ENCODE measurements at places on chromosomes 6 and 20. TPM values are rescaled to one million over a fixed set of nuclear protein-coding genes. Genes with fewer than 3 reads are reported as not detected.

- H3K27me3 ChIP-seq: no peaks in the 10 kb centered on the region
- no peak overlapping the region for H3K4me3 ChIP-seq
- DNase-seq: no peak
- H3K36me3 ChIP-seq: no peaks in the 10 kb centered on the region
- no peak overlapping the region for H3K27ac ChIP-seq
- H3K4me1 ChIP-seq: peaks cover 2% of the 10 kb centered on the region
Measured at GRCh38 chr6:79463621-79464050, 73.6 kb downstream of the LCA5 start.

DNA sequence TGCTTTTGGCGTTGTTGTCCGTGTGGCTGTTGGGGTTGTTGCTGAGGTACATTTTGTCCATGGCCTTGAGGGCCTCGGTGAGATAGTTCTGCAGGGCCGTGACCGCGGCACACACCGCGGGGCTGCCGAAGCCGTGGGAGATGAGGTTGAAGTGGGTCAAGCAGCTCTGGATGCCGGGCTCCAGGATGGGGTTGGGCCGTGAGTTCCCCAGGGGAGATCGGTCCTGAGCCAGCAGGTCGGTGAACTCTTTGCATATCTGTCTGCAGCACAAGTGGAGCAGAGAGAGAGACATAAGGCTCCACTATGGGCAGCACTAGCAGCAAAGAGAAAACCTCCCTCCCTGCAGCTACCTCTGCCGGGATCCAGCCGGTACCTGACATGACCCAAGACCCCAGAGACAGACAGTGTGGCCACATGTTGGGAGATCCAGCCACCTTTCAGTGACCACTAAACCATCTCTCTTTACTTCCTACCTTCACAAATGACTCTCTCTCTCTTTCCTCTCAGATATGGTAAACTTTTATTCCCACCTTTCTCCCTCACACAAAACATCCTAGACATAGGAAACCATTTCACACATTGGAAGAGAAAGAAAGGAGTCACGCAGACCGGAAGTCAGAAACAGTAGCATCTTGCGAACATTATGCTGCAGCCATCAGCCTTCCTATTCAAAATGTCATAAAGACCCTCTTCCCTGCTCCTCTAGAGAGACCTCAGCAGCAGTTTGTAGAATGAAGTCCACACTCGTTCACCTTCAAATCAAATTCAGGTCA is 16.2 kb downstream of the TFAP2A start:
- H3K4me1 ChIP-seq: peaks cover 5% of the 10 kb centered on the region
- peaks cover 80% of the 10 kb centered on the region for H3K27me3 ChIP-seq
- H3K4me3 ChIP-seq: no peak overlapping the region
- H3K27ac ChIP-seq: no peak overlapping the region
- DNase-seq: no peak
- no peaks in the 10 kb centered on the region for H3K36me3 ChIP-seq

- no peaks in the 10 kb centered on the region for H3K4me1 ChIP-seq
- no peak for DNase-seq
- no peaks in the 10 kb centered on the region for H3K36me3 ChIP-seq
- no peak overlapping the region for H3K27ac ChIP-seq
Measured at GRCh38 chr6:158131926-158132325, 36.1 kb downstream of the SERAC1 start.

DNA sequence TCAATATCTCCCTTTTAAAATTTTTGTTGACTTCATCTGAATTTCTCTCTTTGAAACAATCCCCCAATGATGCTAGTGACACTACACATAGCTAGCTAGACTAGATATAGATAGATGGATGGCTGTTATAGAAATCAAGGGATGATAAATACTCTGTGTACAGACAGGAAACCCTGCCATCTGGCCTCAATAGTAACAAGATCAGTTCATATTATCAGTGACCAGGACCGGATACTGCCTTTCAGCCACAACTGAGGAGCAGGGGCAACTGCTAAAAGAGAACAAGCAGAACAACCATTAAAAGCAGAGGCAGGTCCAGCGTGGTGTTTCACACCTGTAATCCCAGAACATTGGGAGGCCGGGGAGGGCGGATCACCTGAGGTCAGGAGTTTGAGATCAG is 118.3 kb upstream of the FAM184A start:
- no peaks in the 10 kb centered on the region for H3K36me3 ChIP-seq
- H3K27ac ChIP-seq: no peak overlapping the region
- no peaks in the 10 kb centered on the region for H3K4me1 ChIP-seq
- no peak overlapping the region for H3K4me3 ChIP-seq
- no peaks in the 10 kb centered on the region for H3K27me3 ChIP-seq
- no peak for DNase-seq

DNA sequence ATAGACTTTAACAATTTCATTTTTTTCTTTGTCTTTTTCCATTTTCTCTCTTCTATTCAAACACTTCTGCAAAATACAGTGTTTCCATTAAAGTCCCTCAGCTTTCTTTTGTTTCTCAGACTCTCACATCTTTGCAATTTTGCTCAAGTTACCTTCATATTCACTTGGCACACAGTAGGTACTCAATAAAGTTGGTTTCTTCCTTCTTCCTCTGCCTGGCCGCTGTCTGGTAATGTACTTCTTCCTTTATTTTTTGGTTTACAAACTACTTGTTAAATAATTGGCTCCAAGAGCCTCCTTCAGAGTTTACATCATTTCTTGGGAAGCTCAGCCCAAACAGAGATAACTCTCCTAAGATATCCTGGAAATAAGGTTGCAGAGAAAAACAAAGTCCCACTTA is 81.1 kb downstream of the GJA10 start:
- DNase-seq: no peak
- H3K27ac ChIP-seq: no peak overlapping the region
- no peaks in the 10 kb centered on the region for H3K36me3 ChIP-seq
- H3K27me3 ChIP-seq: peaks cover 3% of the 10 kb centered on the region
- peaks cover 13% of the 10 kb centered on the region for H3K4me1 ChIP-seq

- no peak overlapping the region for H3K4me3 ChIP-seq
- H3K27me3 ChIP-seq: peaks cover 5% of the 10 kb centered on the region
- H3K27ac ChIP-seq: no peak overlapping the region
- no peak for DNase-seq
Measured at GRCh38 chr20:47971058-47971791, 185.9 kb upstream of the SULF2 start.

Gene ULBP1
- total RNA-seq: 8.8 TPM

DNA sequence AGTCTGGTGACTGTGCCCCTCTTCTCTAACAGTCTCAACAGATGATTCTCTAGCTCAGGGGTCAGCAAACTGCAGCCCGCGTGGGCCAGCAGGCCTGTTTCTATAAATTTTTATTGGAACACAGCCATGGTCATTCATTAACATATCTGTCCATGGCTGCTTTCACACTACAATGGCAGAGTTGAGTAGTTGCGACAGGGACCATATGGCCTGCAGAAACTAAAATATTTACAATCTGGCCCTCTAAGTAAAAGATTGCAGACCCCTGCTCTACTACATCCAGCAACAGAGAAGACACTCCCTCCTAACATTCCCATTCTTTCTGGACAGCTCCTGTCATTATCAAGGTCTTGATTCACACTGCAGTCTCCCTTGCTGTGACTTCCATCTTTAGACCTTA is 45.2 kb downstream of the PLAGL2 start:
- H3K27me3 ChIP-seq: no peaks in the 10 kb centered on the region
- H3K27ac ChIP-seq: no peak overlapping the region
- DNase-seq: no peak
- H3K4me3 ChIP-seq: no peak overlapping the region
- H3K4me1 ChIP-seq: no peaks in the 10 kb centered on the region
- H3K36me3 ChIP-seq: peaks cover 26% of the 10 kb centered on the region

GRCh38 chr6:87282743-87283142 is 39.6 kb upstream of the SMIM8 start:
- no peaks in the 10 kb centered on the region for H3K4me1 ChIP-seq
- no peak overlapping the region for H3K4me3 ChIP-seq
- no peaks in the 10 kb centered on the region for H3K36me3 ChIP-seq
- H3K27ac ChIP-seq: no peak overlapping the region
- H3K27me3 ChIP-seq: no peaks in the 10 kb centered on the region

- H3K27ac ChIP-seq: no peak overlapping the region
- DNase-seq: peak; percentile 12
- peaks cover 4% of the 10 kb centered on the region for H3K4me1 ChIP-seq
- H3K4me3 ChIP-seq: no peak overlapping the region
- H3K36me3 ChIP-seq: no peaks in the 10 kb centered on the region
- no peaks in the 10 kb centered on the region for H3K27me3 ChIP-seq
Measured at GRCh38 chr6:45830441-45831139, 185.1 kb downstream of the CLIC5 start.

GRCh38 chr6:43269273-43270007 is 26.2 kb downstream of the TTBK1 start:
- no peaks in the 10 kb centered on the region for H3K4me1 ChIP-seq
- H3K27ac ChIP-seq: no peak overlapping the region
- H3K4me3 ChIP-seq: no peak overlapping the region
- peaks cover 12% of the 10 kb centered on the region for H3K27me3 ChIP-seq

DNA sequence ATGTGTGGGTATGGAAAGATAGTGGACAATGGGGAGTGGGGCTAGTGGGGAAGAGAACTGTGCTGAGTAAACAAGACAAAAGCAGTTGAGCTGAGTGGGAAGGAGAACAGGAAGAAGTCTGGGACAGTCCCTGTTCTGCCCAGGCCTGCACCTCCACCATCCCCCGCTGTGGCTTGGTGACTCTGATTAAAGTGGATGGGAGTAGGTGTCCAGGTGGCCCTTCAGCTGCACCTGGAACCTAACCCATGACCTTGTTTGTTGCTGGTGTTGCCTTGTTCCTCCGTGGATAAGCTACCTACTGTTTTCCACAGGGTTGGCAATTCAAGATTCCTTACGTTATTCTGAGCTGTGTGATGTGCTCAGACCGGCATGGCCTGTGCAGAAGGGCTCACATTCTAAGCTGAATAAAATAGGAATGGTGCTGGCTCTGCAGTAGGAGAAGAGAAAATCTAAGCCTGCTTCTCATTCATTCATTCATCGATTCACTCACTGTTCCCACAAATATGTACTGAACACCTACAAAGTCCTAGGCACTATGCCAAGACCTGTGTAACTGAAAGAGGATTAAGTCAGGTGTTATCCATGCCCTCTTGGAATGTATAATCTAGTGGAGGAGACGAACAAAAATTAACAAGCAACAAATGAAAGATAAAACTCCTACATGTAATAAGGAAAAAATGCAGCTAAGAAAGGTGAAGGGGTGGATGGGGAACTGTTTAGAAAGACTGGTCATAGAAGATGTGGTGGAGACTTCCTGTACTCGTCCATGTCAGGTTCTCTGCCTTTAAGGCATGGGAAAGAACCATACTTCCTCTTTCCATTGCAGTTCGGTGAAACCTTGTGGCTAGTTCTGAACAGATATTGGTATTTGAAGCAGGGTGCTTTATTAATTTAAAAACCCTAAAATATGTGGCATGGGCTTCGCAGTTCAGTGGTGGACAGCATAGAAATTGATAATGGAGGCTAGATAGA is 10.1 kb upstream of the CALHM6 start:
- no peak overlapping the region for H3K27ac ChIP-seq
- H3K4me1 ChIP-seq: peaks cover 17% of the 10 kb centered on the region
- no peaks in the 10 kb centered on the region for H3K27me3 ChIP-seq

Gene SNX21
- total RNA-seq: 13.3 TPM

- no peaks in the 10 kb centered on the region for H3K27me3 ChIP-seq
- no peaks in the 10 kb centered on the region for H3K36me3 ChIP-seq
- no peak overlapping the region for H3K27ac ChIP-seq
- DNase-seq: no peak
- no peaks in the 10 kb centered on the region for H3K4me1 ChIP-seq
- no peak overlapping the region for H3K4me3 ChIP-seq
Measured at GRCh38 chr6:24464253-24465038, 24.9 kb downstream of the GPLD1 start.

DNA sequence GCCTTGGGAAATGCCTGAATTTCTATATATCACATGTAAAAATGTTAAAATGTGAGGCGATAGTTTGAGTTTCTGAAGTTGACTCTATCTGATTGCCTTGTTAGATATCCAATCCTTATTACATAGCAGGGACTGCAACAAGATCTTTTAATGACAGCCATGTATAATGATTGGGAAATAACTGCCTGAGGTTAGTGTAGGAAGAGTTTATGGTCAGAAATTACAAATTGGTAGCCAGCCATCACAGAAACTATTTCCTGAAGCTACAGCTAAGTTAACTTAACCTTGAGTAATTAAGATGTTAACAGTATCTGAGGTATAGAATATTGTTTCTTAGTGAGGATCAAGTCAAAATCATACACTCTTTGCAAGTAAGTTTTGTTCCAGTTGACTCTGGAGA is 41.0 kb downstream of the AKIRIN2 start:
- DNase-seq: peak; percentile 64
- H3K4me3 ChIP-seq: no peak overlapping the region

DNA sequence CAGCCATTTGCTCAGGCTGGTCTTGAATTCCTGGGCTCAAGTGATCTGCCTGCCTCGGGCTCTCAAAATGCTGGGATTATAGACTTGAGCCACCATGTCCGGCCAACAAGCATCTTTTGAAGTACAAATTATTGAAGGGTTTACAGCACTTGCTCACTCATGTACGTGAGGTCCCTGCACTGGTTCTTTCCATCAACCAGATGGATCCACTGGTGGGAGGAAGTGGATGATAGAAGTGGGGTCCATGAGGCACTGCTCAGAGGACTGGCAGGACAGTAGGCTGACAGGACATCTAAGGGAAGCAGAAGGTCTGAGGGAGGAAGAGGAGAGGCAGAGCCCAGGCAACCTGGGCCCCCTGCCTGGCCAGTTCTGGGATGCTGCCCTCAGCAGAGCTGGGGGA is 109.2 kb upstream of the NXT1 start:
- H3K27me3 ChIP-seq: no peaks in the 10 kb centered on the region
- no peaks in the 10 kb centered on the region for H3K36me3 ChIP-seq
- DNase-seq: no peak
- no peak overlapping the region for H3K4me3 ChIP-seq
- no peaks in the 10 kb centered on the region for H3K4me1 ChIP-seq

Gene FUCA2
- total RNA-seq: 64.0 TPM

GRCh38 chr6:5155906-5156305 is 70.8 kb downstream of the PPP1R3G start:
- H3K36me3 ChIP-seq: no peaks in the 10 kb centered on the region
- H3K27me3 ChIP-seq: no peaks in the 10 kb centered on the region
- H3K4me3 ChIP-seq: no peak overlapping the region
- no peak overlapping the region for H3K27ac ChIP-seq
- no peak for DNase-seq

GRCh38 chr6:170456886-170457698 is 96.0 kb downstream of the PSMB1 start:
- no peak overlapping the region for H3K27ac ChIP-seq
- no peak overlapping the region for H3K4me3 ChIP-seq
- no peaks in the 10 kb centered on the region for H3K36me3 ChIP-seq
- H3K4me1 ChIP-seq: peaks cover 11% of the 10 kb centered on the region
- no peaks in the 10 kb centered on the region for H3K27me3 ChIP-seq

Gene IYD
- total RNA-seq: not detected

DNA sequence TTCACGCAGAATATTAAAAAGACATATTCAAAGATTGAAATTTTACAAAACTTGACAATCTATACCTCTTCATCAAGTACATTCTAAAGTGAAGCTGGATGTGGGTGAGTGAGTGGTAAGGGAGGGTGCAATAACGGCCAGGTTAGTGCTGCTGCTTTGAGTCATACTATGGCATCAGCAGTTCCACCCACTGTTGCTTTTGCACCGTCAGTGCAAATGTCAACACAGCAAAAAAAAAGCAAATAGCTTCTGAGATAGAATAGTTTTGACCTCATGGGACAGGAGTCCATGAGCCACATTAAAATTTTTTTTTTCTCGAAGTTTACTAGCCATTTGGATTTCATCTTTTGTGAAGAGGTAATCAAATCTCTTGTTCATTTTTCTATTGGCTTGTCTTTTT is 31.8 kb downstream of the PSMF1 start:
- H3K4me3 ChIP-seq: no peak overlapping the region
- H3K4me1 ChIP-seq: no peaks in the 10 kb centered on the region
- no peaks in the 10 kb centered on the region for H3K27me3 ChIP-seq
- H3K27ac ChIP-seq: no peak overlapping the region
- H3K36me3 ChIP-seq: peaks cover 9% of the 10 kb centered on the region
- DNase-seq: peak; percentile 5

Measured in astrocyte (in vitro differentiated cells and primary cell).